ENCODE measurements at places on chromosomes 5 and 9.

DNA sequence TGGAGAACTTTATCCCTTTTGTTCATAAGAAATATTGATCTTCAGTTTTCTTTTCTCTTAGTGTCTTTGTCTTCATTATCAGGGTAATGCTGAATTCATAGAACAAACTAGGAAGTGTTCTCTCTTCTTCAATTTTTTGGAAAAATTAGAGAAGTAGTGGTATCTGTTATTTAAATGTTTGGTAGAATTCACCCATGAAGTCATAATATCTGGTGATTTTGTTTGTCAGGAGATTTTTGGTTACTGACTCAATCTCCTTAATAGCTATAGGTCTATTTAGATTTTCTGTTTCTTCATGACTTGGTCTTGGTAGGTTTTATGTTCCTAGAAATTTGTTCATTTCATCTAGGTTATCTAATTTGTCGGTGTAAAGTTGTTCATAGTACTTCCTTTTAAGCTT lies 45.4 kb upstream of the STARD4 start:
- DNase-seq = no peak

DNA sequence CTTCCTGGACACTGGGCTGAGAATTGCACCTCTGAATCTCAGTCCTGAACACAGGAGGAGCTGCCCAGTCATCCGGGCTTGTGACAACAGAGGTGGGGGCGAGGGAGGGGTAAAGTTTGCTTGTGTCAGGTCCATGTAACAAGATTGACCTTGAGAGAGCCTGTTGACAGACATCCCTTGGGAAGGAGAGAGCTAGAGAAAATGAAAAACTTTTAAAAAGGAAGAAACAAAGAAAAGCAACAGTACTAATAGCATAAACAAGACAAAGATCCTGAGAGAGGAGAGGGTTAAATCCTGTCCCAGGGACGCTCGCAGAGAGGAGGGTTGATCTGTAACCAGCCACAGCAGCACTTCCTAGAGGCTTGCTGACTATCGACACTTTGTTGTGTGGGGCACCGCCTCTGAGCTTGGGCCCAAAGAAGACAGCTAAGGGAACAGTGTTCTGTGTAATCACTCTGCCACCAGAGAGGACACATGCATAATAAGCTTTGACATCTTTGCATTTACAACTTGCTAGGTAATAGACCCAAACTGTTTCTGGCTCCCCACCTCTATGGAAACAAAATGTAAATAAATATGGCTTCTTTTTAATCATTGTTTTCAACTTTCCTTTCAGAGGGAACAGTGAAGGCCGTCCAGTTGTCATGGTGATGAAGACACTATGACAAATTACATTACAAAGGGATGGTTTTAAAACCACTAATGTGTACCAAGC lies 363.7 kb downstream of the CSNK1G3 start:
- no peak for DNase-seq

GRCh38 chr5:100311806-100312205 lies 223.4 kb upstream of the FAM174A start:
- no peak for DNase-seq

GRCh38 chr9:123115146-123115913 lies 81.9 kb downstream of the GPR21 start:
- DNase-seq = no peak

DNA sequence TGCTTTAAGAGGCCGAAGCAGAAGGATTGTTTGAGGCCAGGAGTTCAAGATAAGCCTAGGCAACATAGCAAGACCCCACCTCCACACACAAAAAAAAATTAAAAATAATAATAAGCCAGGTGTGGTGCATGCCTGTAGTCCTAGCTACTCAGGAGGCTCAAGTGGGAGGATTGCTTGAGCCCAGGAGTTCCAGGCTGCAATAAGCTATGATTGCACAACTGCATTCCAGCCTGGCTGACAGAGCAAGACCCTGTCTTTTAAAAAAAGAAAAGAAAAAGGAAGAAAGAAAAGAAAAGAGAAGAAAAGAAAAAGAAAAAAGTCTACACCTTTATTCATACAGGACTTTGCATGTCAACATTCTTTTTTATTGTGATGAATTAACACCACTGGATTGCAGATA lies 2125.8 kb downstream of the MAT2B start:
- DNase-seq = no peak

DNA sequence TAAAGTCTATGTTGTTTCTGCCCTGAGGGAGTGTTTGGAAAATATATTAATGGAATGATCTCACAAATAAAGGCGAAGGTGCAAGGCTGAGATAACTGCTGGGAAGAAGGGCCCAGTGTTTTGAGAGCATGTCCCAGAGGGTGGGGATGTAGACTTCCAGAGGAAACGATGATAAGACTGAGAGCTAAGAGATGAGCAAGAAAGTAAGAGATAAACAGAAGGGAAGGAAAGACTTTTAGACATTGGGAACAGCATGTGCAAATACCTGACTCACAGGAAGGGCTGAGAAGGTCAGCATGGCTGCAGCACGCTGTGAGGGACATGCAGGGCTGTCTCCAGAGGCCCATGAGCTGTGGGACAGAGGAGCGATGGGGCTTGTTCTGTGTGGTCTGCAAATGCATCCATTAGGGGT lies 19.9 kb upstream of the ADRB2 start:
- DNase-seq = no peak

- no peak for DNase-seq
Observed at GRCh38 chr9:113993838-113994540, 84.1 kb downstream of the AMBP start.

All from activated T-cell treated with anti-CD3 and anti-CD28 coated beads, Interleukin-2, amount 50 U/mL, for 24 hours (primary cell).